ENCODE measurements at places on chromosomes 11 and 22. TPM values are rescaled to one million over a fixed set of nuclear protein-coding genes. Genes with fewer than 3 reads are reported as not detected.

DNA sequence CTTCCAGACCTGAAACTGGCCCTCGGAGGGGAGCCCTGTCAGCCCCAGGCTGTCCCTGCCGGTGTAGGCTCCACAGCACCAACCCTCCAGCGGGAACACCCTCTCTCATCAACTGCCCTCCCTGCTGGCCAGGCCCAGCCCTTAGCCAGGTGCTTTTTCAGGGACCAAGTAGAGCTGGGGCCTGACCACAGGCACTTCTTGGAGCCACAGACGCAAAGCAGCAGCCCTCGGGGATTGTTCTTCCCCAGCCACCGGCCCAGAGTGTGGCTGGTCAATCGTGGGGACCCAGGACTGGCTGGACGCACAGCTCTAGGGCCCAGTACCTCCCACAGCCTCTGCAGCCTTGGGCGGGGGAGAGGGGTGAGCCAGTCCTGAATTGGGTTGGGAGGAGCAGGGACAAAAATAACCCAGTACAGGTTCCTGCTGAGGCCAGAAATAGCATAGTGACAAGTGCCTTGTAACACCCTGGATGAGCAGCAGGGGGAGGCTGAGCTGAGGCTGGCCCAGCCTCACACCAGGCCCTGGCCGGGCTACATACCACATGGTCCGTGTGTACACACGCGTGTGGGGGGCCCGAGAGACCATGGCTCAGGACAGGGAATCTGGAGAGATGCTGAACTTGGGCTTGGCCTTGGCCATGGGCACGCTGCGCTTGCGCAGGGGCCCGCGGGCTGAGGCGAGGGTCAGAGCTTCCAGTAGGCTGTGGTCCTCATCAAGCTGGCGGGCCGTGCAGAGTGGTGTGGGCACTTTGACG, 2.0 kb downstream of the KCNJ11 start:
- peak; percentile 61 for DNase-seq

Gene GLYAT
- not detected for total RNA-seq

DNA sequence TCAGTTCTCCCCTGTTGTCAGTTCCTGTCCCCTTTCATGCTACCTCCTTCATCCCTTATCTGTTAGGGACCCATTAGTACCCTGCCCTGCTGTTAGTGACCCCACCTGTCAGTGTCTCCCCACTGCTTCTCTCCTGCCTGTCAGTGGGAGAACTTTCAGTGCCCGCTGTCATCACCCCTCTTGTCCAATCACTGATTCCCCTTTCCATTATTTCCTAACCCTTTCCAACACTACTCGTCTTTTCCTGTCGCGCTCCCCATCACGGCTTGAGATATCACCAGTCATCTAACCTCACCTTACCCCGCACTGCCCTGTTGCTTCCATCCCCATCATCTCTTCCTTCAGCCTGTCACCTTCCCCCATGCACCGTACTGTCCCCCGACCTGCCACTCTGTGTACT, 4.0 kb downstream of the PPP6R2 start:
- no peak for DNase-seq

Gene MAJIN
- not detected for total RNA-seq

Gene SCGB1D2
- not detected for total RNA-seq

Gene ALDH3B2
- not detected for total RNA-seq

- no peak for DNase-seq
Observed at GRCh38 chr11:87428266-87428665, 390.5 kb downstream of the TMEM135 start.

Gene PRR33
- total RNA-seq, result not detected

DNA sequence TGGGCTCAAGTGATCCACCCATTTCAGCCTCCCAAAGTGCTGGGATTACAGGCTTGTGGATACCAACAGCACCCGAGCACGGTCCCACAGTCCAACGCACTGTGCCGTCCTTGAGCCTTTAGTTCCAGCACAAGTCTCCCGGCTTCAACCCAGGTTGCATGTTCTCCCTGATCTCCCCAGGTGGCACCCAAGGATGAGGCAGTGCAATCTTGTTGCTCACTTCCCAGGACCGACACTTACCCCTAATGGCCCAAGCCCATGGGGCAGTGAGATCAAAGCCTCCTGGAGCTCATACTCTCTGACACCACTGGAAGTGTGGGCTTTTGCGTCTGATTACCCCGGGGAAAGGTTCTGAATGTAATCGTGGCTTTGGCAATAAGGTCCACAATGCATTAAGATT, 3.5 kb downstream of the PRAME start:
- DNase-seq, result no peak

Gene KCNJ1
- not detected for total RNA-seq

Gene OR2D2
- total RNA-seq, result 0.21 TPM

DNA sequence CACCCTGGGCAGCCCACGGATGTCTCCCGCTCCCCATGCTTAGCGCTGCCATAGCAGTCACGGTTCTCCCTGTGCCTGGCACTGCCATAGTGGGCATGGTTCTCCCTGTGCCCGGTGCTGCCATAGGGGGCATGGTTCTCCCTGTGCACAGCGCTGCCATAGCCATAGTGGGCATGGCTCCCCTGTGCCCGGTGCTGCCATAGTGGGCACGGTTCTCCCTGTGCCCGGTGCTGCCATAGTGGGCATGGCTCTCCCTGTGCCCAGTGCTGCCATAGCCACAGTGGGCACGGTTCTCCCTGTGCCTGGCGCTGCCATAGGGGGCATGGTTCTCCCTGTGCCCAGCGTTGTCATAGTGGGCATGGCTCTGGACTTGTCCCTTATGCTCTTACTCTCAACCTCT, 19.9 kb upstream of the ARAP1 start:
- no peak for DNase-seq

Gene EED
- total RNA-seq, result 102 TPM

DNA sequence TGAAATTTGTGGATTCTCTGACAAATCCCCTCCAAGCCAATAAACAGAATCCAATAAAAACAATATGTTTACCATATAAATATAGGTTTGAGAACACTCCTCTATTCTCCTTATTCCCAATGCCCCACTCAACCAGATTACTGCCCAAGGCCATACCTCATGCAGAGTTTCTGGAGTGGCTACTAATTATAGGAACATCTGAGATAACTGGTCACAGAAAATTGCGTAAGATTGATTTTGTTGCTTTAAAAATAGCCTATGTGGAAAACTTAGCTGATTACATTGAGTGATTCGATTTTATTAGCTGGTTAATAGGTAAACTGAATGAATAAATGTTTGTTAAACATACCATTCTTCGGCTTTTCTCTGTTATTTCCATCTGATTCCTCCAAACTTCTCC, 48.0 kb downstream of the ME3 start:
- DNase-seq, result no peak

- DNase-seq, result no peak
Observed at GRCh38 chr11:393219-394033, 583 bp upstream of the PKP3 start.

Gene CEP164
- total RNA-seq, result 38.6 TPM

Gene CXCR5
- total RNA-seq, result not detected

Gene GRK3
- total RNA-seq, result 43.3 TPM

- DNase-seq, result no peak
Observed at GRCh38 chr11:19934828-19935259, 222.2 kb downstream of the NAV2 start.
